Activated naive CD4-positive, alpha-beta T cell treated with Interleukin-2 at 50 U/mL for 16 hours (primary cell): ENCODE measurements at places on chromosomes 1 and 21.

DNA sequence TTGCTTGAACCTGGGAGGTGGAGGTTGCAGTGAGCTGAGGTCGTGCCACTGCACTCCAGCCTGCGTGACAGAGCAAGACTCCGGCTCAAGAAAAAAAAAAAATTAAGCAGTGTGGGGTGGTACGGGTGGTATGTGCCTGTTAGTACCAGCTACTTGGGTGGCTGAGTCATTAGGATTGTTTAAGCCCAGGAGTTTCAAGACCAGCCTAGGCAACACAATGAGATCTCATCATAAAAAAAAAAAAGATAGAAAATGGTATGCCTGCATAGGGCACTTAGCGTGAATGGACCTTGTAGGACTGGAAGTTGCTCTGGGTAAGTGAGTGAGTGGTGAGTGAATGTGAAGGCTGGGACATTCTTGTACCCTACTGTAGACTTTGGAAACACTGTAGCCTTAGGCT is 37.0 kb downstream of the TBCE start:
- DNase-seq, result no peak

GRCh38 chr1:8415526-8416278 is 97.8 kb downstream of the SLC45A1 start:
- DNase-seq, result no peak

DNA sequence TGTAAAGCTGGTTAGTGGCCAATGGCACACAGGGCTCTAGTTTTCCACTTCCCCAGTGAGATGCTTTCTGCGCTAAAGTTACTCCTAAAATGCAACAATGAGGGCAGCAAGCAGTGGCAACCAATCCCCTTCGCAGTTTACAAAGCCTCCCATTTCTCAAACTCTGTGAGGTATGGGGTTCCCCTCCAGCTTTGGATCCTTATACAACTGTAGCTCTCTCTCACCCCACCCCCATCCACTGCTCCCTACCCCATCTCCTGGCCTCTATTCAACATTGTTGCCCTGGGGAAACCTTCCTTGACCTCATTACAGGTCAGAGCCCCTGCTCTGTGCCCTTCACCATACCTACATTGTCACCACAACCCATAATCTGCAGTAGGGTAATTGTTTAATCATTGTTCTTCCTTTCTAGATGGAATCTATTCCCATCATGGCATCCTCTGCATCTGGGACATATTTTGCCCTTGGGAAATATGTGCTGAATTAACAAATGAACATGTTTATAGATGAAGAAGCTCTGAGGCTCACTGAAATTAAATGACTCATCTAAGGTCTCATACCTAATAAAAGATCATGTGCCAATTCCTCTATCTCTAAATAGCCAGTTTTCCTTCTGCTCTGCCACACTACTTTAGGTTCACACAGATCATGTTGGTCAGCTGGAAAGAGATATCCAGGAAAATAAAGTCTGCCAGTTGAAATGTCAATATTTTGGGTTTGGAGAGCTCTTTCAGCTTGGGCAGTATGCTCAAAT is 12.6 kb downstream of the KIAA0040 start:
- no peak for DNase-seq

DNA sequence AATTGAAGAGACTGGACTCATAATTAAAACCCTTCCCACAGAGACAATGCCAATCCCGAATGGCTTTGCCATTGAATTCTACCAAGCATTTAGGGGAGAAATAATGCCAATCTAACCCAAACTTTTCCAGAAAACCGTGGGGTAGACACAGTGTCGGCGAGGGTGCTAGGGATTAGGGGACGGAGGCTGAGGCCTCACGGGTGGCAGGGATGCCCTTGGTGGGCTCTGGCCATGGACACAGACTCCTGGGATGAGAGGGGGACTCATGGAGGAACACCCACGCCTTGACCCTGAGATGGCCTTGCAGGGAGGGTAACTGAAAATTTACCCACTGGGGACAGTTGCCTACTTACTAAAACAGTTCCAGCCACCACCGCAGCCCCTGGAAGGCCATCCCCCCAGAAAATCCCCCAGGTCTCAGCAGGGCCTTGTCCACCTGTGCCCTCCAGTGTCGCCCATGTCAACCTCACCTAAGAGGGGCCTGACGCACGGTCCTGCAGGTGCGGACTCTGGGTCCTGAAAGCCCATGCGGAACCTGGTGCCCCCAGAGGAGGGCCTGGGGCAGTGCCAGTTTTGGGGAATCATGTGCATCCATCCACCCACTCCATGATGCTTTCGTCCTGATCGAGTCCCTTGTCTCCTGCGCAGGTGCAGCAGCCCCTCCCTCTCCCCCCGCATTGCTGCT is 1.9 kb downstream of the KRTAP10-5 start:
- no peak for DNase-seq

GRCh38 chr21:16388291-16388690 is 658.5 kb downstream of the USP25 start:
- DNase-seq, result no peak

DNA sequence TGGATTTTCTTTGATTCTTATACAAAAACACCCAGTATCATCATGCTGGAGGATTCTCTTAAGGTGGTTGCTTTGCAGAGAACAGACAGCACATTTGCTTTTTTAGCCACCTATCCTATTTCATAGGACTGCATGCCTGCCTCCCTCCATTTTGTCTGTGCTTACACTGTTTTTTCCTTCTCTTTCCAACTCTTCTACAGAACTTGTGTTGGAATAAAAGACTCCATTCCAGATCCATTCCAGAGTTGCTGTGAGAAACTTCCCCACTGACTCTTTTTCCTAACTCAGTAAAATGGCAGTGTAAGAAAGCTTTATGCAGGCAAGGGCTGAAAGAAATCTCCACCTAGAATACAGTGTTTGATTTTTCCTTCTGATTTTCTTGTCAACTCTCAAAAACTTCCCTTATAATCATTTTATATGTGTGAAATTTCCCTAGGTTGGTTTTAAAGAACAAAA is 5.2 kb upstream of the ARID1A start:
- DNase-seq, result no peak

GRCh38 chr1:58627221-58627620 is 50.2 kb upstream of the TACSTD2 start:
- no peak for DNase-seq

- DNase-seq, result no peak
Measured at GRCh38 chr1:3902571-3903091, 2.6 kb upstream of the C1orf174 start.

GRCh38 chr1:3350506-3351261 is 103.8 kb upstream of the ARHGEF16 start:
- no peak for DNase-seq

GRCh38 chr1:225159793-225160192 is 230.3 kb downstream of the DNAH14 start:
- DNase-seq, result no peak

DNA sequence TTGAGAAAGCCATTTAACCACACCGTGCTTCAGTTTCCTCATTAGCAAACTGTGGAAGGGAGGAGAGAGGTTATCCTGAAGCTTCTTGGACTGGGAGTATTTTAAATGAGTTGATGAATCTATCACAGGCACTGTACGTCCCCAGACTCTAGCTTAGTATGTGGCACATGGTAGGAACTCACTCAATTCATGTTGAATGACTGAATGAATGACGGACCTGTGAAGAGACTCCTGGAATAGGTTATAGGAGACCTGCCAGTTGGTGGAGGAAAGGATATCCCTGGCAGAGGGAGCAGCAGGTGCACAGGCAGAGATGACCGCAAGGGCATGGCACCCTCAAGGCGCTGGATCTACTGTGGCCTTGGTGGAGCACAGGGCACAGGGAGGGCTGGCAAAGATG is 118.5 kb downstream of the HMGB4 start:
- no peak for DNase-seq
